Fibroblast of pulmonary artery (primary cell): ENCODE measurements at places on chromosomes 3 and 15.

DNA sequence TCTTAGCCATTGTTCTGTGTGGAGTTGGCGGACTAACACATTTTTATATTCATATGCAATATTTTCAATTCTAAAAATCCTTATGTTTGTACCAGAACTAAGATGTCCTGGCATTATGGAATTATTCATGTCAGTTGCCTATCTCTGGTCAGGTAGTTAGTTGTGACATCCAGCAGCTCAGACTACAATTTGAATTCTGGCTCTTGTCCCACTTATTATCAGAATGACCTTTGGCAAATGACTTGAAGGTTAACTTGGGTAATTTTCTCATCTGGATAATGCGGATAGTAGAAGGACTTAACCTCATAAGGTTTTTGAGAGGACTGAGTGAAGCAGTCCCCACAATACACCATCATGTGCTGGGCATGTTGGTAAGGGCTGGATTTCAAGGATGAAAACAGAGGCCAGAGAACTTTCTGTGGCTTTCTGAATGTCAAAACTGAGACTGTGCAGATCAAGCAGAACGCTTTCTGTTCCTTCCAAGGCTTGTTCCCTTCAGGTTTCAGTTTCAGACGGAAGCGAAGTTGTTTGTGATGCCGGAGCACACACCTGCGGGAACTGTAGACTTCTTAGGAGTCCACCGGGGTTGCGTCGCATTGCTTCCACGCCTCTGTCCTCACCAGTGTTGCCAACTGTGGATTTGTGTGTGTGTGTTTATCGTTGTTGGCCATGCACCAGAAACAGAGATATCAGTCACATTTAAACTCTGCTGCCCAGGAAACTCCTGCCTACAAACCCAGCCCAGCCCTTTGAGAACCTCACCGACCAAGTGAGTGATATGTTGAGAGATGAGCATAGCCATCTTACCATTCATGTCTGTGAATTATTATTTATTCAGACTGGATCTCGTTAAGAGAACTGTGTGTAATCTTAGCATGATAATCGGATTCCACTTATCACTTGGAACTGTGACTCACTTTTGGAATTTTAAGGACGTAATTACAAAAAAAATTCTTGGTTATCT lies 76.0 kb downstream of the PTPRG start:
- peak; percentile 46 for DNase-seq

- no peak for DNase-seq
Observed at GRCh38 chr3:88573472-88573871, 423.7 kb downstream of the C3orf38 start.

- peak; percentile 85 for DNase-seq
Observed at GRCh38 chr3:78255403-78255802, 1215.5 kb downstream of the ROBO2 start.

DNA sequence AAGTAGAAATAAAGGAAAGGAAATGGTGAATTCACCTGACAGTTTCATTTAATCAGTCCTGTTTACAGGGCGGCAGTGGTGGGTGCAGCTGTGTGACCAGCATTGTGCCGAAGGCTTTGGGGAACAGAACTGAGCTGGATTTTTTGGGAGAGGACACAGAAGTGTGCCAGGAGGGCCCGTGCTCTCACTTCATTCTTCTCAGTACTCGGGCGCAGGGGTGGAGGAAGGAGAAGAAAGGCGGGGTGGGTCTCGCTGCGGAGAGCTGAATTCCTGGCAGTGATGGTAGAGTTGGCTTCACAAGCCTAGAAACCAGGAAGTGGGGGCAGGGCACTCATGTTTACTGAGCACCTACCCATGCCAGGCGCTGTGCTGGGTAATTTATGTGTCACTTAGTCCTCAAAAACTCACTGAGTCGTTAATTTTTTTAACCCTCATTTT lies 64.6 kb downstream of the CRTC3 start:
- DNase-seq, result peak; percentile 29

GRCh38 chr3:107979538-107979937 lies 111.3 kb downstream of the CD47 start:
- DNase-seq, result peak; percentile 71

DNA sequence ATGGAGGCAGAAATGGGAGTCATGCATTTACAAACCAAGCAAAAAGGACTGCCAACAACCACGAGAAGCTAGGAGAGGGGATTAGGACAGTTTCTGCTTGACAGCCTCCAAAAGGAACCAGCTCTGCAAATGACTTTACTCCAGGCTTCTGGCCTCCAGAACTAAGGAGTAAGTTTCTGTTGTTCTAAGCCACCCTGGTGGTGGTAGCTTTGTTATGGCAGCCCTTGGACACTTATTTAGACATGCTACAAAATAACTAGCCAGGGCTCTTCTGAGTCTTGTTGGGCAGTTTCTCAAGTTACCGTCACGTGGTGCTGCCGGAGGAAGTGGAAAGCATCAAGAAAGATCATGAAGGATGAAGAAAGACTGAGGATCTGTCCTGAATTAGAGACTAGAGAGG lies 386.5 kb downstream of the LRTM1 start:
- DNase-seq, result no peak

DNA sequence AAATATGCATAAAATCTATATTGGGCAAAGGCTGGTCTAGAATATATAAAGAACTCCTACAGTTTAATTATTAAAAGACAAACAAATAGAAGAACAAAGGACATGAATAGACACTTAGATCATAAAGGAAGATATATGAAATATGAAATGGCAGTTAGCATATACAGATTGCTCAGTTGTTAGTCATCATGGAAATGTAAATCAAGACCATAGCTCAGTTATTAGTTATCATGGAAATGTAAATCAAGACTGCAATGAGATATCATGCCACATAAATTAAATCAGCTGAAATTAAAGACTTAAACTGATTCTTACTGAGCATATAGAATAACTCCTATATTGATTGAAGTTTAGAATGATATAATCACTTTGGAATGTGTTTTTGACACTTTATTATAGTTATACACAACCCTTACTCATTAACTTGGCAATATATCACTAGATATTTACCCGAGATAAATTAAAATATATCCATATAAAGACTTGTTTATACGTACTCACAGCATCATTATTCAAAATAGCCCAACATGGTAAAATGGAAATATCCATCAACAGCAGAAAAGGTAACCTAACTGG lies 45.2 kb upstream of the GOLGA8B start:
- DNase-seq, result no peak

GRCh38 chr3:60582288-60582687 lies 669.0 kb downstream of the FHIT start:
- peak; percentile 3 for DNase-seq

DNA sequence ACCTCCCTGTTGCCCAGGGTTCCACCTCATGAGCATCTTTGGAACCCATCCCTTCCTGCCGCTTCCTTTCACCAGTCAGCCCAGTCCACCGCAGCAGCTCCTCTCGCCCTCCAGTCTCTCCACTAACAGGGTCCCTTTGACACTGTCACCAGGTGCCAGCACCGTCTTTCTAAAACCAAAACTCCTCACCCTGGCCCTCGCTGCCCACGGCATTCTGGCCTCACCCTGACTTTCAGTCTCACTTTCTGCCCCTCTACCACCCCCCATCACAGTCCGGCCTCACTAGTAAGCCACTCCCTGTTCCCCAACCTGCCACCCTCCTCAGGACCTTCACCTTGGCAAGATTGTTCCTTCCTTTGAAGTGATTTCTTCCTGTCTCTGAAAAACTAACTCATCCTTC lies 4.2 kb downstream of the PPCDC start:
- DNase-seq, result no peak

GRCh38 chr3:129182390-129183185 lies 1.1 kb downstream of the CNBP start:
- peak; percentile 16 for DNase-seq

- DNase-seq, result no peak
Observed at GRCh38 chr3:124671106-124671505, 59.1 kb upstream of the UMPS start.

GRCh38 chr3:39207361-39208186 lies 15.2 kb upstream of the XIRP1 start:
- no peak for DNase-seq

DNA sequence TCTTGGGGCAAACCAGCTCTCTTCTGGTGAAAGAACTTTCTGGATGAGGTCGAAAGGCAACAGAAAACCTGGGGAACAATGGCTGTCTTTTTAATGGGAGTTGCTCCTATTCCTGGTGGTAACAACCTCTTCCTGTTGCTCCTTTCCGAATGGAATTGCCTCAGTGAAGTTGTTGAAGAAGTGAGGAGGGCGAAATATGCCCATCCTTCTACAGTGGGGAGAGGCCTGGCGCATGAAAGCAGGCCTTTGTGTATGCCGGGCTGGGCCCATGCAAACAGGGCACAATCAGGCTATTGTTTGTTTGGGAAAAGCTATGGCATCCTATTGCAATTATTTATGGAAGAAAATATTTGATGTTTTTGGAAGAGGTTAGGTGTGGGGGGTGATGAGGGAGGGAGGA lies 166.9 kb downstream of the IGF1R start:
- no peak for DNase-seq

- DNase-seq, result no peak
Observed at GRCh38 chr3:60337421-60337820, 913.8 kb downstream of the FHIT start.

- no peak for DNase-seq
Observed at GRCh38 chr15:73539212-73540128, 93.7 kb downstream of the NPTN start.

GRCh38 chr3:188916934-188917401 lies 254.8 kb upstream of the TPRG1 start:
- peak; percentile 43 for DNase-seq

- DNase-seq, result no peak
Observed at GRCh38 chr15:74133694-74134386, 3.5 kb downstream of the ISLR2 start.
